ENCODE measurements at places on chromosomes 16 and 17.

DNA sequence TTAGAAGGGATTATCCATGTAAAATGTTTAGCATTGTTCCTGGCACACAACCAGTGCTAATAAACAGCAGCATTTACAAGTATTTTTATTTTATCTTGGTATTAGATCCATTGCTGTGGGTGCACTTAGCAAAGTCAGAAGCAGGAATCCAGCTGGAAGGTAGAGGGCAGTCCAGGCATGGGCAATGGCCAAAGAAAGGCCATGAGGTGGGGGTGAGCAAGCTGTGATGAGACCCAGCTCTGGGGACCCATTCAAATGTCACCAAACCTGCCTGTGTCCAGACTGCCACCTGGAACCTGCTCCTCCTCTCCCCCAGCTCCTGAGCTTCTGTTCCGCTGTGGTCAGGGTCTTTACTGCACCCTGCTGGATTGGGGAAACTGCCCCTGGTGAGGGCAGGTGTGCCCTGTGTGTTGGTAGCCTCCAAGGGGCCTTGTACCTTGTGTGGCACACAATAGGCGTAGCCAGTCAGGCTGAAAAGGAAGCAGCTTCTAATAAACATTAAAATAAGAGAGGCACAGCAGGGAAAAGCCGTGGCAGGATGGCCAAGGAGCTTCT, 118.0 kb upstream of the CRHR1 start:
- no peak for DNase-seq

GRCh38 chr17:66633317-66633965, 201.5 kb upstream of the CACNG5 start:
- DNase-seq, result no peak

GRCh38 chr16:79721270-79721669, 120.7 kb upstream of the MAF start:
- DNase-seq, result no peak

GRCh38 chr16:82169861-82170845, at the start of gene MPHOSPH6:
Gene MPHOSPH6 (minus strand): TSS chr16:82170224. CDS start chr16:82170175, 49 bp downstream.
- DNase-seq, result peak; percentile 83

DNA sequence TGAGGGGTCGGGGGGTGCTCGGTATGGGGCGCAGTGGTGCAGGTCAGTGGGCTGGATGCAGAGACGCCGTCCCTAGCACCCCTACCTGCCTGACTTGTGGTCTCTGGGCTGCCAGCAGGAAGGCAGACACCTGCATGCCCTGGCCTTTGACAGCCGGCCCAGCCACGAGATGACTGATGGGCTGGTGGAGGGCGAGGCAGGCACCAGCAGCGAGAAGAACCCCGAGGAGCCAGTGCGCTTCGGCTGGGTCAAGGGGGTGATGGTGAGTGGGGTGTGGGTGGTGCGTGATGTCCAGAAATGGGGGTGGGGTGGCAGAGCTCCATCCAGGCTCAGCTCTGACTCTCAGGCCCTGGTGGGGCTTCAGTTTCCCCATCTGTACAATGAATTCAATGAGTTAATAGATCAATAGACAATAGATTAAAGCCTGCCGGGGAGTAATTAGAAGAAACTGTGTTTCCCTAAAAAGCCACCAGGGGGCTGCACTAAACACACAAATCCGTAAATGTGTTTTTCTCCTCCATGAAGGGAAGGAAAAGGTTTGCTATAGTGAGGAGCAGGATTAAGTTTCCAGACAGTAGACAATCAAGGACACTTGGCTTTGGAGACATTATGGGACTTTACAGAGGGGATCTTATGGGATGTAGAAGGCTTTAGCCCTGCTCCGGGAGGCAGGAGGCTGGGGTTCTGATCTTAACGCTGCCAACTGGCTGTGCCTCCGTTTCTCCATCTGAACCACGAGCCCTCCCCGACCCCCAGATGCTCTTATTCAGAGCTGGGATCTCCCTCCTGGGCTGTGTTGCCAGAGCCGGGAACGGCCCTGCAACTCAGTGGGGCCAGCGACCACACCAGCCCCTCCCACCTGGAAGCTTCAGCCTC, 2.2 kb downstream of the SLC12A3 start:
- peak; percentile 11 for DNase-seq

DNA sequence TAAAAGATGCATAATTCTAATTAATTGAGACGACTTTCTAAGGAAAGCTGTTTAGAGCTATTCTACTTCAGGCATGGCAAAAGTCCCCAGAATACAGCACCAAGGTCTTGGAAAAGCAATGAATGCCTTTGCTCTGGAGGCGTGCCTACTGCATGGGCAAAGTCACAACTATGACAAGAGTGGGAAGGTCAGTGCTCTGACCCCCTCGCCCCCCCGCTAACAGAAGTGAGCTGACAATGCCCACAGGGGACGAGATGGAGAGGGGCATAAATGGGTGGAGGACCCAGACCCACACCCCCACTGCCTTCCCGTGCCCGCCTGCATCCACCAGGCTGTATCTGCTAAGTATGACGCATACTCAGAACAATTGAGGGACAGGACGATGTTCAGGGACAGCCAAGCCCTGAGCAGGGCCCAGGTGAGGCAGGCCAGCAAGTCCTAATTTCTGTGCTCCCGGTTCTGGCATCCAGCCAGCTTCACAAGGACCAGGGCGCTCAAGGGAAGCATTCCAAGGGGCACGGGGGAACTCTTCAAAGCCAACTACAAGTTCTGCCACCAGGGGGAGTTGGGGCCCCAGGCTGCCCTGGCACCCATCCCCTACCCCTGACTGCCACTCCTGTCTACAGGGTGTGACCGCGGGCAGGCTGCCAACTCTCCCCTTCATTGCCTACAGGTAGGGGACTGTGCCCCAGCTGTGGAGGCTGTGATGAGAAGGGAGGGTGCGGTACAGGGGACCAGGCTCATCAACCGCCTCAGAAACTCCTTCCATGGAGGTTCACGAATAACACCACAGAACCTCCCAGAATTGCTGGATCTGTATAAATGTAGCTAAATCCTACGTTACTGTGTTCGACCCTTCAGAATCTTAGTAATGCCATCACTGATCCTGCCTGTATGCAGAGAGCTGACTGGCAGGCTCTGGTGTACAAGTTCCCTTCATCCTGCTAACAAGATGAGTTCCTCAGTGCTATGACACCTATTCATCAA, 20.8 kb downstream of the NPRL3 start:
- DNase-seq, result peak; percentile 82

DNA sequence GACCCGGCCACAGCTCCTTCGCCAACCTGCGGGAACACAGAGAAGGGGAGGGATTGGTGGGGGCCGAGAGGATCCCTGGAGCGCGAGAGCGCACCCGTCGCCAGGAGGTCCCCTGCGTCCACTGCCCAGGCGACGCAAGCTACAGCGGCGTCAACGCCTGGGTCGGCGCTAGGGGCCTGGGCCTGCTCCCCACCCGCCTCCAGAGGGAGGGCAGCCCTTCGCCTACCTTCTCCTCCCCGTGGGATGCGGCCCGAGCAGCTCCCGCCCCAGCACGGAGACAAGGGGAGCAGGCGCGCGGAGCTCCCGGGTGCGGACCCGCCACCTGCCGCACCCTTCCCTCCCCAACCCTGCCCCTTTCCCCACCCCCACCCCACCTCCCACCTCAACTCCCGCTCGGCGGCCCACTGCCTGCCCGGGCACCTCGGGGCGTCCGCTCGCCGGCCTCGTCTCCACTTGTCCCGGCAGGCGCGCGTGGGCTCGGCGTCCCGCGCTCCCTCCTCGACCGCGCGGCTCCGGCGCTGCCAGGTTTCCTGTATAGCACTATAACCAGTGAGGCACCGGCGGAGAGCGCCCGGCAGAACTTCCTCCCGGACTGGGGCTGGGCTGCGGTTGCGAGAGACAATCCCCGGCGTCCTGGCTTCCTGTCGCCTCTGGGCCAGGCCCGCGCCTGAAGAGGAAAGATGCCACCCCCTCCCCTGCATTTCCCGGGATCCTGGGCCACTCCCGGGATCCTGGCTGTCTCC, 119.1 kb upstream of the SMURF2 start:
- no peak for DNase-seq

Measured in NCI-H1105 (cell line).